Skeletal muscle cell (primary cell): ENCODE measurements at places on chromosomes 7 and 10.
A peak's percentile ranks its signal among the peaks of the same experiment; 100 is the strongest.

GRCh38 chr7:152967958-152968357 lies 208.4 kb downstream of the ACTR3B start:
- no peak for DNase-seq

DNA sequence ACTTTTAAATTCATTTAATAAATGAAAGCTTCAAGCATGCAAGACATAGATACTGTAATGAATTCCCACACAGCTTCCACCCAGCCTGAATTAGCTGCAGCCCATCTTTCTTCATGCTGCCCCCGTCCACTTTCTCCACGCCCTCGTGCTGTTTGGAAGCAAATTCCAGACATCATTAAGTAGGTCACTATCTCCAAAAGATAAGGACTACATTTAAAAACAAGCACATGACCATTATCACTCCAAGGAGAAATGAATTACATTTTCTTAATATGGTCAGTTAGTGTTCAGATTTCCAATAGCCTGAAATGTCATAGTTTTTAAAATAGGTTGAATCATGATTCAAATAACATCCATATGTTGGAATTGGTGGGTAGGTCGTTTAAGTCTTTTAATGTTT lies 24.3 kb downstream of the LMTK2 start:
- no peak for DNase-seq

DNA sequence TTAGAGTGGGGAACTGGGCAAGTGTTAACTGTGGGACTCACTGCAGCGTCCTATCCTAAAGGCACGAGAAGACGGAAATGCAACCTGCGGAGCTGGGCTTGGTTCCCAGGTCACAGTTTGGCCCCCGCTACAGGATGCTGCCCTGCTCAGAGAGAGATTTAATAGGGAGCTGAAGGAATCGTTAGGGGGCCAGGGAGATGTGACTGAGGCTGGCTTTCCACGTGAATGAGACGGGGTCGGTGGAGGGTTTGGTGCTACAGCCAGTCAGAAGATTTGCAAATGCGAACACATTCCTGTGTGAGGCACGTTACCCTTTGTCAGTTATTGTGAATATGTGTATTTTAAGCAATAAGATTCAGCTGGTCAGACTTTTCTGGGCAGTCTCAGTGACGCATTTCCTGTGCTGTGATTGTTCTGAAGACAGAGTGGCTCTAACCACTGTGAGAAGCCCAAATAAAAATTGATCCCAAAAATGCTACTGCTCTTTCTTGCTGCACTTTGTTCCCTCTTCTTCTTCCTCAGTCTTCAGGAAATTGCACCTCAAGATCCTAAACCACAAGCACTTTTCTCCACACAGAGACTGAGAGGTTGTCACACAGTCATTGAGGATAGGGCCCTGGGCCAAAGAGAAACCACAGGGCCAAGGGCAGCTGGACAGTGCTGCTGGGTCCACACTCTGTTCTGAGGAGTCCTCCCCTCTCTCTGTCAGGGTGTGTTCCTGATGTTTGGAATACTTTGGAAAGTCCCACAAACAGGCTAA lies 21.2 kb downstream of the CYP17A1 start:
- peak; percentile 45 for DNase-seq

DNA sequence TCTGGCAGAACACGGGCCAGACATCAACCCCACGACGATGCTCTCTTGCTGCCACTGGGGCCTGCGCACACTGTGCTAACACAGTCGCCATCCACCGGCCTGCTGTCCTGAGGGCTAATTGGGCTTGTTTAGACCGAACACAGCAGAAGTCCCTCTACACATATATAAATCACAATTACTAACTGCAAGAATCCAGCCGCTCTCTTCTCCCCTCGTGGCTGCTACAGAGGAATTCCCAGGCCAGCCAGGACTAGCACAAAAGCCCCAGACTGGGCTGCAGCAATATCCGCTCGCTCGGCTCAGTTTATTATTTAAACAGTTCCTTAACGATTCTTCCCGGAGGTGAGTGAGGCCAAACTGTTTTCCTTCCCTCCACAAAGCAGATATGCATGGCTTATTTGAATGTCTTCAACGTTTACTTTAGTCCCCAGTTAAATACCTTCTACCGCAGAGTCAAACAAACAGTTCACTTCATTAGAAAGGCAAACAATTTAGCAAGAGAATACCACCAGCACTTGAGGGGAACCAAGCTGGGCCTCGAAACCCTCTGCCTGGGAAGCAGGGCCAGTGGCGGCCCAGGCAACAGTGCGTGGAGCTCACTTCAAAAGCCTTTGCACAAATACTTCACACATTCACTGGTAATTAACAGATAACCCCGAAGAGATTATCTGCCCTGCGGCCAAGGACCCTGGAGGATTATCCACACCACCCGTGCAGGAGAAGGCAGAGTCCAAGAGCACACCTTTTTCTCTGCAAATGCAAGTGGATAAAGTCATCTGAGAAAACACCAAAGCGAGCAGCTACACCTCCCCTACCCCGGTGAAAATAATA lies 145.3 kb downstream of the GLI3 start:
- DNase-seq = no peak

DNA sequence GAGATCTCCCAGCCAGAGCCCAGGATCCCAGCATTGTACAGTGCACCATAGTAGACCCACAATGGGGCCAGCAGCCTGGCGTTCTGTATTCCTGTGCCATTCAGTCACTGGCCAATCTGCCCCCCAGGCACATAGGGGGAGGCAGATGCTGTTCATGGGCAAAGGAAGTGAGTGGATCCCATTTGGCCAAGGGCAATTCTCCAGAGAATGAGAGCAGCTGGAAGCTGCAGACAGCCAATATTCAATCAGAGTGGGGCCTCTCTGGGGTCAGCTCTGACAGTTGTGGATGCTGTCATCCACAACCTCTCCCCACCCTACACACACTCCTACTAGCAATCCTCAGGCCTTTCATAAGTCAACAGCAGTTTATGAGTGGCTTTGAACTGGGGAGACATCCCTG lies 17.5 kb downstream of the STEAP1B start:
- no peak for DNase-seq

DNA sequence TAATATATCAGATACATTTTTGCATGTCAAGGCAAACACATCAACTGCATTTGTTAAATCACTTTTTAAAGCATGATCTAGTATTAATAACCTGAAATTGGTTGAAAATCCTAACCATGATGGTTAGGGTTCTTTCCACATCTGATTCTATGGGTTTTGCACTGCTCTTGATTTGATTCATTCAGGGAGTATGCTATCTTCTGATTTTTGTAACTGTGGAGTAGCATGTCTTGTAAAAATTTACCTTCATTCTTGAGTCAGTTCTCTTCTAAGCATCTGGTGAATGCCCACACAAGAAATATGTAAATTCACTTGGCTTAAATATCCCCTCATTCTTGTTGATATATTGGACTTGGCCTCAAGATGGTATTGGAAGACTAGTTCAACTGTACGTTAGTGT lies 178.7 kb downstream of the KLF6 start:
- DNase-seq = no peak

GRCh38 chr7:85023916-85024315 lies 162.9 kb downstream of the SEMA3D start:
- no peak for DNase-seq

GRCh38 chr10:122255509-122256301 lies 15.4 kb upstream of the BTBD16 start:
- DNase-seq = no peak

DNA sequence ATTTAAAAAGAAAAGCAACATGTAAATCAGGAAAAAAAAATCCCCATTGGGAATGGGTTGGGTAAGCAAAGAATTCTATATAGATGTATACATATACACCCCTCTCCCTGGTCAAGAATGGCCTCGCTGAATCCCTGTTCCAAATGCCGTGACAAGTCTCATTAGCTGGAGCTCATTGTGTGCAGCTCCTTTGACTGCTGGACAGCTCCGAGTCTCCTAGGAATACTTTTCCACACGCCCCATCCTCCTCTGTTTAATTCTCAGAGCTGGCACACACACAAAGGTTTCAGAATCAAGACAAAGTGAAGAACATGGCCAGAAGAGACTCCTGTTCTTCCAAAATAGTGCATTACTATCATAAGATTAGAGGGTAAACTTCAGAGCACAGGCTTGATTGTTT lies 130.9 kb upstream of the MKLN1 start:
- DNase-seq = no peak

DNA sequence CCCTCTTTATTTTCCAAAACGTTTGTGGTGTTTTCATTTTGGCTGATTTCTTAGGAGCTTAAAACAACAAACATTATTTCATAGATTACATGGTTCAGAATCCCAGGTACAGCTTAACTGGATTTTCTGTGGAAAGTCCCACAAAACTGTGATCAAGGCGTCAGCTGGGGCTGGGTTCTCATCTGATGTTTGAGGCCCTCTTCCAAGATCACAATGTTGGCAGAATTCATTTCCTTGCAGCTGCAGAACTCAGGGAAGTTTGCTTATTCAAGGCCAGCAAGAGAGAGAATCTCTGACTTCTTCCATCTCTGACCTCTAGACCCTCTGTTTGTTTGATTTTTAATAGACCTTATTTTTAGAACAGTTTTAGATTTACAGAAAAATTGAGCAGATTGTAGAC lies 108.4 kb upstream of the AGK start:
- no peak for DNase-seq

GRCh38 chr7:94043299-94043698 lies 39.1 kb upstream of the BET1 start:
- DNase-seq = no peak

- no peak for DNase-seq
Measured at GRCh38 chr10:11691319-11691755, 50.8 kb upstream of the ECHDC3 start.

GRCh38 chr7:136655414-136655813 lies 213.0 kb upstream of the CHRM2 start:
- DNase-seq = no peak

GRCh38 chr7:23293500-23294073 lies 5.6 kb upstream of the MALSU1 start:
- no peak for DNase-seq

- no peak for DNase-seq
Measured at GRCh38 chr7:128961030-128961659, 23.4 kb downstream of the IRF5 start.
